Fibroblast of skin of scalp (primary cell): ENCODE measurements at places on chromosomes 3 and 15.

- no peak for DNase-seq
Observed at GRCh38 chr3:32181796-32182195, 56.7 kb upstream of the CMTM8 start.

DNA sequence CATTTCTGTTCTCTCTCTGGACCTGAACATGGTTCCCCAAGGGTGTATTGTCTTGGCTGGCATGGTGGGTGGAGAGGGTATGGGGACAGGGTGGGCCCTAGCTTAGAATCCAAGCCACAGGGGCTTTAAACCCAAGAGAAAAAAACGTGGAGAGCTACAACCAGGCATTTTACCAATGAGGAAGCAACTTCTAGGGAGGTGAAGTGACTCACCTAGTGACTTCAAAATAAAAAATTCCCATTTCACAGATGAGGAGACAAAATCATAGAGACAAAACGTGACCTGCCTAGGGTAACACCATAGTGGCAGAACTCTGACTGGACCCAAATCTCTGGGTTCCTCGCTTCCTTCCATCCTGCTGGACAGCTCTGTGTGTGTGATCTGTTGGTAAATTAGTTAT is 216.8 kb downstream of the RPLP1 start:
- no peak for DNase-seq

- DNase-seq: no peak
Observed at GRCh38 chr3:99892332-99892731, 74.7 kb downstream of the CMSS1 start.

- peak; percentile 42 for DNase-seq
Observed at GRCh38 chr15:78364233-78364632, 24.1 kb downstream of the CRABP1 start.

DNA sequence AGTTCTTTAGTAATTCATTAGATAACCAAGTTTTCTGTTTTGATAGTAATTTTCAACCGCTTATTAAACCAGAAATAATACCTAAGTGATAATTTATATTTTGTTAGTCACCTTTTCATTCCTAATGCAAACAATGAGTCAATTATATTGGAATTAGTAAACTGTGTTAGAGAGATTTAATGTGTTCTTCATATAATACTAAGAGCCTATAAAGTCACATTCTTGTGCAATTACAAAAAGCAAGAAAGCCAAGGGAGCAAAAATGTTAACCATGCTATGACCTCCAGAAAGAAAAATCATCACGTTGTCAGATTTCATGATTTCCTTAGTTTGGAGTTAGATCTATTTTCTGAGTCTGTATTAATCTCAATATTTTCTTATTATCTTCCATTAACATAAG is 108.8 kb upstream of the SAMMSON start:
- DNase-seq: peak; percentile 34

GRCh38 chr3:63824309-63824708 is 5.2 kb downstream of the C3orf49 start:
- peak; percentile 87 for DNase-seq

GRCh38 chr15:28933710-28934445 is 48.1 kb downstream of the APBA2 start:
- DNase-seq: no peak

- DNase-seq: peak; percentile 96
Observed at GRCh38 chr15:79682285-79682684, 214.5 kb downstream of the MTHFS start.

- no peak for DNase-seq
Observed at GRCh38 chr3:43968465-43968864, 273.2 kb upstream of the TOPAZ1 start.

DNA sequence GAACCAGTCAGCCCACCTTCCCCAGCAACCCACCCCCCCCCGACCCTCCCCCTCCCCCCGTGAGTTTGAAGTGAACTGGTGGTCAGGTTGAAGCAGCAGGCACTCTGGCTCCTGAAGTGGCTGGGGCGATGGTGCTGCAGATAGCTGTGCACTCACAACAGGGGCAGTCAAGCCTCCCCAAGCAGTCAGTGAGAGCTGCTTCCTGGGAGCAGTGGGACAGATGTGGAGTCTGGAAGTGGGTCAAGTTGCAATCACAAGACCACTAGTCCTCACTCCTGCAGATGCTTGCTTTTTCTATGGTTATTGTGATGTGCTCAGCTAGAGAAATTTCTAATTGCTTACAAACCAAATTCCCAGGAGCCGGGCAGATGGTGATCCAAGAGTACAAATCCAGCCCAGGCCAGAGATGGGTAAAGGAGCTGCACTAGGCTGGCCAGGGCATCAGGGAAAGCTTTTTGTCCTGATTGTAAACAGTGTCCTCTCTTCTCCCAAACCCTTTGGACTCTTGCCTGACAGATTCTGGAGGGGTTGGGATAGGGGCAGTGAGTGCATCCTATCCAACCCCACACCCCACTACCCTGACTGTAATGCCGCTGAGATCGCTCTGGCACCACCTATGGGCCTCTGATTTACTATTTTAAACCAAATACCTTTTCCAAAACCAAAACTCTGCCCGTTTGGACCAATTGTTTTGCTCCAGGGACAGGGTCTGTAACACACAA is 9.8 kb upstream of the CLPX start:
- no peak for DNase-seq

- DNase-seq: no peak
Observed at GRCh38 chr15:62564886-62565633, 400.0 kb upstream of the C2CD4B start.

DNA sequence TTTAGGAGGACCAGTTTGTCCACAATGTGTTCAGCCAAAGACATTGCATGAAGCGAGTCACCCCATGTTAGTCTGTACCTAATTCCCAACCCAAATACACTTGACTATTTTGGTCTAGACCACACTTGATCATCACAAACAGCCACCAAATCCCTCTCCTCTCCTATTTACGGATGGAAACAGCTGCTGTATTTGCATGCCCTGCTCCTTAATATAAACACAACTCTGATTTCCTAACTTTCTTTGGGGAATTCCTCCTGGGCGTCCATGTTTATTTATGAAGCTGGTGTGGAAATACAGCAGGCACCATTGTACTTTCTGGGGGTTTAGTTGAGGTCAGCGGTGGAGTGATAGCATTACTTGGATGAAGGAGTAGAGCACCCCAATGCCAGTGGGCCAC is 235.2 kb downstream of the TLE3 start:
- DNase-seq: peak; percentile 26

DNA sequence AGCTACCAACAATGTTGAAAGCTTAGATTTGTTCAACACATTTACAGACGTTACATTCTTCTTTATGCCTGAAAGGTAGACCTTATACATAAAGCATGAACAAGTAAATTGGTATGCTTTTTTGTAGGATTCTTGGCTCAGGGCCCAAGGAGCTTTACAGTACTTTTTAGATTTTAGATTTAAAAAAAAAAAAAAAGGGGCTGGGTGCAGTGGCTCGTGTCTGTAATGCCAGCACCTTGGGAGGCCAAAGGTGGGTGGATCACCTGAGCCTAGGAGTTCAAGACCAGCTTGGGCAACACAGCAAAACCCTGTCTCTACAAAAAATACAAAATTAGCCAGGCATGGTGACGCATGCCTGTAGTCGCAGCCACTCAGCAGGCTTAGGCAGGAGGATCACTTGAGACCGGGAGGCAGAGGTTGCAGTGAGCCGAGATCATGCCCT is 39.7 kb downstream of the MEF2A start:
- DNase-seq: peak; percentile 8

- peak; percentile 21 for DNase-seq
Observed at GRCh38 chr15:43376017-43376705, 5.3 kb downstream of the TUBGCP4 start.

- no peak for DNase-seq
Observed at GRCh38 chr3:127473244-127474024, 117.1 kb downstream of the TPRA1 start.

GRCh38 chr3:17742880-17743657 is 638 bp upstream of the TBC1D5 start:
- DNase-seq: no peak

DNA sequence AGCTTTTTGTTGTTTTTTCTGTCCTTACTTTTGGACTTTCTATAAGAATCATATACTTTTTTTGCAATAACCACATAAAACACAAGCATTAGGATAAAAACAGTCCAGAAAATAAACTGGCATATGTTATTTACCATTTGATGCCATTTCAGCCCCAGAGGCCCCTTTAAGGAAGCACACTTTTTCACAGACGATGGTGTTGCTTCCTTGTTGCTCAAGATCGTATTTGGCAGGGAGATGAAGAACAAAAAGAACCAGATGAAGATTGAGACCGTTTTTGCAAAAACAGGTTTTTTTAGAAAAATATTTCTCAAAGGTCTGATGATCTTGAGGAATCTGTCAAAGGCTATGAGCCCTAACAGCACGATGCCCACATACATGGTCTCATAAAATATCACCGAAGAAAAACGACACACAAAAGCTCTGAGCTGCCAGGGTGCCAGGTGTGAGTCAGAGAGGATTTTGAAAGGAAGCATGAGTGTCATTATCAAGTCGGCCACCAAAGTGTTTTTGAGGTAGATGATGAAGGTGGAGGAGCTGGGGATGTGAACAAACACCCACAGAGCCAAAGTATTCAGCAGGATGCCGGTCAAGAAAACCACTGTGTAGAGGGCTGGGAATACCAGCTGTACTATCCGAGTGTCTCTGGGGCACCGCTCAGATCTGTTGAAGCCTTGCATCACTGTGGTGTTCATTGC is 902 bp downstream of the P2RY13 start:
- no peak for DNase-seq

- no peak for DNase-seq
Observed at GRCh38 chr3:138877226-138877625, 42.5 kb upstream of the PIK3CB start.
